ENCODE measurements at places on chromosomes 4 and X.
A peak's percentile ranks its signal among the peaks of the same experiment; 100 is the strongest.

- DNase-seq: no peak
These were observed 47.0 kb upstream of the MAN2B2 start for GRCh38 chr4:6527683-6528595.

DNA sequence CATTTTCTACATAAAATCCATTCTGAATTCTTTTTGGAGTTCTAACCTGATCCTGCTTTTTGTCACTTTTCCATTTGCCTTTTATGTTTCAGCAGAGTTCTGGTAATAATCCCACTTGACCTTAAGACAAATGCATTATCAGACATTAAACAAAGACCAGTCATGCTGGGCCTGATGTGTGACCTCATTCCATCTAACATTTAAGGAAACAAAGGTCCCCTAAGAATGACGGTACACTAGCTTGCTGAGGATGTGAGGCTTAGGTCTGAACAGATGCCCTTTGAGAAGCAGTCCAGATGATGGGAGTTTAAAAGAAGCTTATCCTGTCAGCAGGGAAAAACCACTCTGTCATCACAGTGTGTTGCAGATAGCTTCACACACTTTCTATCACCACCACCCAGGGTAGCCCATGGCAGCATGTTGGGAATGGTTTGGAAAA, 38.1 kb upstream of the PDE5A start:
- DNase-seq: no peak

- DNase-seq: no peak
These were observed 690.1 kb downstream of the STPG2 start for GRCh38 chr4:97453186-97453585.

DNA sequence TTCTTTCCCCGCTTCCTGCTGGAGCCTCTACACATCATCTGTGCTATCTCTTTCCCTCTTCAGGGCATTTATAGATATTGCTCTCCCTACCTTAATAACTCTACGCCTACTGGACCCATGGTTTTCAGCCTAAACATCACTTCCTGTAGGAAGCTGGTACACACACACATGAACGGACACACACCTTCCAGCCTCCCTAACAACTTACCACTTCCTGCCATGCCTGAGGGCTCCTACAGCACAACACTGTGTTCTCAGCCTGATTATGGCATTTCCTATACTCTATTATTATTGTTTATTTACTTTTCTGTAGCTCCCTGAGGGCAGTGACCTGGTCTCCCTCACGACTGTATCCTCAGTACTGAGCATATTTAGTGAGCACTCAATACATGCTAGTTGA, 163.6 kb upstream of the MAP3K15 start:
- DNase-seq: peak; percentile 52

GRCh38 chrX:81527881-81528440, 326.1 kb downstream of the SH3BGRL start:
- DNase-seq: no peak

DNA sequence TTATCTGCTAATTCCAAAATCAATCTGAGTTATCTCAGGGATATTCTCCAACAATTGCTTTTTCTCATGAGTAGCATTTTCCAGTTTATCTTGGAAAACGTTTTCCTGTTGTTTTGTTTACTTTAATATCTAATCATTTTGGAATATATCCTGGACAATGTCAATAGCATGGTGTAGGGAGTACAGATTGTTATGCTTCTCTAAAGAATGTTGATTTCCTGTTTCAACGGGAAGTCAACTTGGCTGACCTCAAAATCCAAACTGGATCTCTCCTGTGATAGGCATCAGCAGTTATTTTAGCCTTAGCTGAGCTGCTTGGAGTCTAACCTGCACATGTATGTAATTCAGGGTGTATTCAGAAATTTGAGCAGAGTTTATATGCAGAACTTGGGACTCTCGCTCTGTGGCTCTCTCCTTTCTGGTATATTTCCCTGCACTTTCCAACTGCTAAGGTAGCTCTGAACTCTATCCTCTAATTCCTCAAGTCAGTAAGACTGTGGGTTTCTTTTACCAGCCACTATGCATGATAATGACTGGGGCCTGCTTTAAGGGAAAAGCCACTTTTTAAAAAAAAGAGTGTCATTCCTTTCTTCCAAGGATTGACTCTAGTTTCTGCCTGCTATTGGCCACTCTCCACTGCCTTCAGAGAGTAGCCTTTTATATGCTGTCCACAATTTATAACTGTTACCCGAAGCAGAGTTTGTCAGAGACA, 7.7 kb downstream of the PRSS48 start:
- no peak for DNase-seq

- DNase-seq: no peak
These were observed 46.6 kb downstream of the FAM193A start for GRCh38 chr4:2583092-2583491.

DNA sequence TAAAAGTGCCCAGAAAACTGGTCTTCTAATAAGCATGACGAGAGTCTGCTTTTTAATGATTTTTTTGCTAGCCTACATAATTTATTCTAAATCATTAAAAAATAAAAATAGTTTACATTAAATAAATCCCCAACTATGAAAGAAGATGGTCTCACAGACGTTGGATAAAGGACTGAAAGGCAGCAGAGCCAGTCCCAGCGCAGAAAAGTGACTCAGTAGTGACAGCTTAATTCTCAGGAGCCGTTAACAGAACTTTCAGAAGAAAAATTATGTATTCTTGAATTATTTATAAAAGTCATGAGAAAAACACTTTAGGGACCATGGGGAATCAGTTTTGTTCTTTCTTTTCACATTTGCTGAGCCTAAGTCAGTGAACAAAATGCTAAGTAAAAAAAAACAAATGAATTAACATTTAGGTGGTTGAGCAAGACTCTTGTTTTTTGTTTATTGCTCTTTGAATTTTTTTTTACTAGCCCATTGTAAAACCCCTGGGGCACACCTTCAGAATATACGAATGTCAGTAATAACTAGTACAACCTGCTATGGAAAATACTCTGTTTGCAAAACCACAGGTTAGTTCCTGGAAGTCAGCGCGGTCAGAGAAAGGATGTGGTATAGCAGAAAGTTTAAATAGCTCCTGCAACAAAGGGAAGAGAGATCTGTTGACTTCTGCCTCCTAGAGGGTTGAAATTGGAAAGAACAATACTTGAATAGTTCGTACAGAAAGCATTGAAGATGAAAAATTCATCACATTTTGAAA, 50.4 kb upstream of the CCDC160 start:
- DNase-seq: peak; percentile 56

DNA sequence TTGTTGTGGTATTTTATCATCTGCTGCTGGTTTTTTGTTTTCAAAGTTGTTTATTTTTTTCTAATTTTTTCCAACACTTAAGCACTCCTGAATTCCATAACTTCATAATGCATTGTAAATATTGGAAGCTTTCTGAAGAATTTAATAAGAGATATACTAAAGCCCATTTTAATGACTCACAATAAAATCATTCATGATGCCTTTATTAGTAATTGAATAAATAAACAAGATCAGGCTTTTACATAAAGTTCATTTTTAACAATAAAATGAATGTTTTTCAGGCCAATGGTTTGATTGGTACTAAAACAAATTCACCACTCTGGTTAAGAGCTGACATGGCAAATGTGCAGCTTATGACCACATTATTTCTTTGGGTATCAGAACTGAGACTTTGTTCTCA, 408.2 kb upstream of the SMIM31 start:
- no peak for DNase-seq

GRCh38 chr4:38925492-38926413, 58.1 kb downstream of the FAM114A1 start:
- DNase-seq: no peak

GRCh38 chr4:8346838-8347605, 77.5 kb downstream of the HTRA3 start:
- DNase-seq: no peak

GRCh38 chr4:168868044-168868781, 141.8 kb downstream of the CBR4 start:
- no peak for DNase-seq

DNA sequence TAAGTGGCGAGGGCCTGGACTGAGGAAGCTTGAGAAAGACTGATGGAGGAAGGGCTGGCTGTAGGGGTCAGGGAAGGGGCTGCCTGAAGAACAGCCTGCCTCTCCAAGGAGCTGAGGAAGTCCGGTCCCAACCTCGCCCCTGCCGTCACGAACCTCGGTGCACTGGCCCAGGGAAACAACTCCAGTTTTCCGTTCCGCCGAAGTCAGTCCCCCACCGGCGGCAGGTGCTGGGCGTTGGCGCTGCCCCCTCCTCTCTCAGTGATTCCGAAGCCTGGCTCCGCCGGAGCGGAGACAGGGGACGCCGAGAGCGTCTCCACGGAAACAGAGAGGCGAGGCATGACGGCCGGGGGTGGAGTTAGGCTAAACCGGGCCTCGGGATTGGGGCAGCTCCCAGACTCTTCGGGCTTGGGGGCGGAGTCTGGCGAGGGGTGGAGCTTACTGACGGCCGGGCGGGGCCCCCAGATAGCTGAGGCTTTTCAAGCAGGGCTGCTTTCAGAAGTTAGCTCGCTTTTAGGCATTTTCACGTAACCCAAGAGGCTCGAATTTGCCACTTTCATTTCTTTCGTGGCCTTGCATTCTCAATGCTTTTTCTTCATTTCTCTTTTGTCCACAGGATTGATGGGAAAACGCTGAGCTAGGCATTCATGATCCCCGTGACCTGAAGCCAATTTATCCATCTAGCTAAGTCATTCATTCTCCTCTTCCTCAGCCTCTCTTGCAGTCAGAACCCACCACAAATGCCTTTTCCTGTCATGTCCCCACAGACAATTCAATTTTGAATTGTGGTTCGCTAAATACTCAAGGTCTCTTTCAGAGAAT, at the start of gene TTC29:
Gene TTC29 (minus strand): TSS at position 309 of the 819 bp plus-strand sequence. CDS start 5,969 bp downstream, outside the sequence.
- peak; percentile 85 for DNase-seq

GRCh38 chr4:137125011-137125410, 407.3 kb downstream of the PCDH18 start:
- no peak for DNase-seq

DNA sequence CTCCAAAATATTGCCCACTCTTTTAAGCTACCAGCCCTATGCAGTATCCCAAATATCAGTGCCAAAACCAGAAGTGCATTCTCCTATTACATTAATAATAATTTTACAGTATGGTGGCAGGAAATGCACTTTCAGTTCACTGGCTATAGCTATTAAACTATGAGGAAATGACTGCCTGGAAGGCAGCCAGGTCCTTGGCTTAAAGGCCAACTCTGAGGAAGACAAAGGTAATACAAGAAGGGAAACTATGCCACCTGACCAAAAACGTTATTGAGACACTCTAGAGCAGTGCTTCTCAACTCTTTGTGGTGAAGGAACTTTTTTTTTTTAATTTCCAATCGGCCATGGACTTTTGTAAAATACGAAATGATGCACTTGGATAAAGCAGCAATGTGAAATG, 133.6 kb upstream of the VAMP7 start:
- no peak for DNase-seq

GRCh38 chr4:160373911-160374310, 1271.0 kb downstream of the RAPGEF2 start:
- no peak for DNase-seq

DNA sequence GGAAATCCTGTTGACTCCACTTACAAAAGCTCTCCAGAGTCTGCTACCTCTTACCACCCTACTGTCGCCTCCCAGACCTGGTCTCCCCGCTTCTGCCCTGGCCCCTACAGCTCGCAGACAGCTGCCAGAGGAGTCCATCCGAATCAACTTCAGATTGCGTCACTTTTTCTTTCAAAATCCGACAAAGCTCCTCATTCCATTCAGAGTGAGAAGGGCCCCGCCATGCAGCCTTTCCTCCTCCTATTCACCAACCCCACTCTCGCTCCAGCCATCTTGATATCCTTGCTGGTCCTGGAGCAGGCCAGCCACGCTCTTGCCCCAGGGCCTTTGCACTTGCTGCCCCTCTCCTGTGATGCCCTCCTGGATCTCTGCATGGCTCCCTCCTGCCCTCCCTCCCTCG, 5.2 kb upstream of the OPN1LW start:
- no peak for DNase-seq

DNA sequence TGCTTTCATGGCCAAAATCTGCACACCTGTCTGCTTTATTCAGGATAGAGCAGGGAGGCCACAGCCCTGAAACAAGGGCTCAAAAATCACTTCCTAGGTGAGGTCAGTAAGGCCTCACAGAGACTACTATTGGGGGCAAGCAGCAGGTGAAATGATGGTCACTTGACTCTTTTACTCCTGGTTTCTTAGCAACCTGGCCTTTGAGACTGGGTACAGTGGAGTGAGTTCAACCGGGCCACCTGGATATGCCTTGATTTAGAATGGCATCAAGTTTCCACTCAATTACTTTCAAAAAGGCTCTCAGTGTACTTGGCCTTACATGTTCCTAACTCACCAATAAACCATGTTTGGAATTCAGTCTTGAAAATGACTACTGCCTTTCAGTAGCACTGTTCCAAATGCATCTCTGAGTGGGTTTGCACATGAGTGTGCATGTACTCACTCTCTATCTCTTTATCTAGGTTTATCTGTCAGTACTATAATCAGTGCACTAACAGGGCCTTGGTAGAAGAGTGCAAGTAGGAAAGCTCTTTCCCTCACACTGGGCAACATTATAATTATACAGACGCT, 388.2 kb downstream of the OPHN1 start:
- DNase-seq: no peak

GRCh38 chr4:82951196-82951595, 50.7 kb downstream of the THAP9 start:
- DNase-seq: no peak

DNA sequence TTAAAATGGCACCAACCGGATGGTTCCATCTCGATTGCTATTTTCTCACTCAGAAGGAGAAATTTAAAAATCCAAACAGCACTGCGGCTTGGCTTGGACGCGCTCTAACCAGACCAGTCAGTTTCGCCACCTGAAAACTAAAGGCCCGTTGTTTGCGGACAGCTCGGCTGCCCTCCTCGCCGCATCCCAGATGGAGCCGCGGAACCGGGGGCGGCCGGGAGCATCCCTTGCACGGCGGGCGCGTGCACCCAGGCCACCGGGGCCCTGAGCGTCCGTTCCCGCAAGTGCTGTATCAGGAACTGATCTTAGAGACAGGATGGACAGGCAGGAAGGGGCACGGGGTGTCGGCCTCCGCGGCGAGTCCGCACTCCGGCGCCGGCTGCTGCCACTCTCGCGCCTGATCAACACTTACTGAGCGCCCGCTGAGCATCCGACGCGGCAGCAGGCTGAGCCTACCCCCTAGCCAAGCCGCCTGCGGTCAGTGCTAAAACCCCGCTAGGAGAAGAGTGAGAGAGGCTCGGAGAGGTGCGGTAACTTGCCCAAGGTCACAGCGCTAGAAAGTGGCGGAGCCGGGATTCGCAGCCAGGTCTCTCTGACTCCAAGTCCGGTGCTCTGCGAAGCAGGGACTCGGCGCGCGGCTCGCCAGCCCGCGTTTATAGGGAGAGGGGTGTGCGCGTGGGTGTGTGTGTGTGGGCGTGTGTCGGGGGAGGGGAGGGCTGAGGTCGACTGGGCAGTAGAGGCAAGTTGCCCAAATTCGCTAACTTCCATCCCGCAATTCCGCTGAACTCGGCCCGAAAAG, at the start of gene CITED1:
Gene CITED1 (minus strand): TSS at position 629 of the 799 bp plus-strand sequence. CDS start 3,045 bp downstream, outside the sequence.
- no peak for DNase-seq

Measured in CD4-positive, alpha-beta T cell treated with Interleukin-12 subunit alpha and Interleukin-12 subunit beta, for 1 hour (primary cell).